H1 (cell line): ENCODE measurements at places on chromosomes 16 and 17. TPM values are rescaled to one million over a fixed set of nuclear protein-coding genes. Genes with fewer than 3 reads are reported as not detected.

DNA sequence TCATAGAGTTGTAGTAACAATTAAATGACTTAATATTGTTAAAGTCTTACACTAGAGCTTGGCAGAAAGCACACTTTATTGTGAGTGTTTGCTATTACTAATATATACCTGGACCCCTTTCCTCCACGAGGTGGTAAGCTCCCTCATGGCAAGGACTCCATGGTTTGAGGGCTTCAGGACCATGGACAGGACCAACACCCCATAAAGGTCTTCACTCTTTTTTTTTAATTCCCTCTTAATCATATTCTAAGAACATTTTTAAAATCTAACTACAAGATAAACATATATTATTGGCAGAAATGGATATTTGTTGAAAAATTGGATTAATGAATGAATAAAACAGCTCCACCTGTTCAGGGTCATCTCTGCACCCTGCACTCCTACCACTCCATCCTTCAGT lies 154.5 kb downstream of the CBLN1 start:
- DNase-seq = no peak

GRCh38 chr17:64618848-64619247 lies 43.3 kb downstream of the SMURF2 start:
- no peak for DNase-seq

- peak; percentile 31 for DNase-seq
Measured at GRCh38 chr17:77391668-77392375, 251.1 kb downstream of the SEC14L1 start.

DNA sequence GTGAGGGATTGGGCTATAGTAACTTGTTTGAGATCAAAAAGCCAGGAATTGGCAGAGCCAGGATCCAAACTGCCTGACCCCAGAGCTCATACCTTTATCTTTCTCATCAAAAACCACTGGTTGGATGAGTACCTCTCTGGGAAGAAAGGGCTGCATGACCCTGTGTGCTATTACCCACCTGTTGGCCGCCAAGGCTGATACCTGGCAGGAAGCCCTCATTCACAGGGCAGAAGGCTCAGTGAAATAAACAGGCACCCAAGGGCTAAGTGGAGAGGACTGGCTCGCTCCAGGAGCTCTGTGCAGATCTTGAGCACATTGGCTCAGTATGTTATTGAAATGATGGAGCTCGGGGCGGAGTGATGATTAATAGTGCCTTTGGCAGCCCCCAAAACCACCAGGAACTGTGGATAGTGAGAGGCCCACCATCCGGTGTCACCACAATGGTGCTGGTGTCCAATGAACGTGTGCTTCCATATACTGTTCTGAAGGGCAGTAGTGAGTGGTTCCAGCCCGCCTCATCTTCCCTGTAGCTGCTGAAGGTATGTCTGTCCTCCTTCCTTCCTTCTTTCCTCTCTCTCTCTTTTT lies 197.6 kb downstream of the MSI2 start:
- no peak for DNase-seq

- DNase-seq = no peak
Measured at GRCh38 chr16:79112462-79112861, 488.1 kb downstream of the MAF start.

The RHOT2 gene
- 149 and 162 TPM in 2 replicates for total RNA-seq

The SCNN1B gene
- 0.95 TPM in 1 of 2 replicates, not detected in the other for total RNA-seq

The P3H4 gene
- 22.6 and 23.4 TPM in 2 replicates for total RNA-seq
